ENCODE measurements at places on chromosomes 7 and 10.

DNA sequence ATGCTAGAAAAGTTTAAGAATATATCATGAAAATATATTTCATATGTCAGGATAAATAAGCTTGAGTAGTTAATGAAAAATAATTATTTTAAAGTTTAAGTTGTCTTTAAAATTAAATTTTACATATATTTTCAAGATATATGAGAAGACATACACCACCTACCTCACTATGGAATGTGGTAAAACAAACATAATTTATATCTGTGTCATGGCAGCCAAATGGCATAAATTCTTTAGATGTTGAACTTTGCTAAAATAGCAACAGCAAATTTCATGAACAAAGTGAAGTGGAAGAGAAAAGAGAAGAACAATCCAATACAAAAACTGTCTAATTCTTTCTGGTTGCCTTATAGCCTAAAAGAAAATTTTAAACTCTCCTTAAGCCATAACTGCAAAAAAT, 39.6 kb upstream of the SLC16A12 start:
- no peak for DNase-seq

DNA sequence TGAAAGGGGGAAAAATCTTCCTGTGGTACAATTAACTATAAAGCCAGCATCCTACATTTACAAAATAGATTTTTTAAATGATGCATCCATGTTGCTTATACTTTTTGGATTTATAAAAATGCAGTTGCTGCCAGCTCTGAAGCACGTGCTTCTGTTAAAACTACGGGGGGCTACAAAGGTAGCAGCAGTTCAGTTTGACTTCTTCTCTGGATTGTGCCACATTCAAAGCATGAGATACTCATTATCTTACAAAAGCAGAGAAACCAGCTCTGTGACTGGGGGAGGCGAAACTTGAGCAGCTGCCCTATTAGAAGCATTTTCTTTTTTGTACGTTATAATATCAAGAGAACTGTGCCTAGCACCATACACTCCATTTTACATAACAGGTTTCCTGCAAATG, 31.1 kb downstream of the NEUROD6 start:
- no peak for DNase-seq

DNA sequence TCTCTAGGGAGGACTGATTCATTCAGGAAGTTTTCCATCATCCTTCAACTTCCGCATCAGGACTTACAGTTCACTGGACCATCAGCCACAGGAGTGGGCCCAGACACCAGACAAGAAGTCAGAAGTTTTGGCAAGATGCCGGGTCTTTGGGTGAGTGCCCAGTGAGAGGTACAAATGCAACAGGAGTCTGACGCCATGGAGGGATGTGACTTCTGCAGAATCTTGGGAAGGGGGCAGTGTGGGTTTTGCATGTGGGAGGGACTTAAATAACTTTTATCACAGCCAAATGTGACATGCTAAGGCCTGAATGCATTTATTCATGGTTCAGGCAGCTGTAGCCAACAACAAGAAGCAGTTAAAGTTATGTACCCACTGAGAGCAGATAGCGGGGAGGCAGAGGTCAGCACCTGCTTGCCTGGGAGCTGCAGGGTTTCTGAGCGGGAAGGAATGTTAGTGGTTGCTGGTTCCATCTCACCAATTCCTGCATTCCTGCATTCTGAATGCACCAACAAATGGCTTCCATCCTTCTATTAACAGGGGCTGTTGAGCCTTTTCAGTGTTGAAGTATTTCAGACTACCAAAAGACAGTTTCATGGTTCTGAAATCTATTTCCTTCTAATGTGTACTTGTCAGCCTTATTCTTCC, 375.2 kb downstream of the PAXIP1 start:
- DNase-seq = no peak

DNA sequence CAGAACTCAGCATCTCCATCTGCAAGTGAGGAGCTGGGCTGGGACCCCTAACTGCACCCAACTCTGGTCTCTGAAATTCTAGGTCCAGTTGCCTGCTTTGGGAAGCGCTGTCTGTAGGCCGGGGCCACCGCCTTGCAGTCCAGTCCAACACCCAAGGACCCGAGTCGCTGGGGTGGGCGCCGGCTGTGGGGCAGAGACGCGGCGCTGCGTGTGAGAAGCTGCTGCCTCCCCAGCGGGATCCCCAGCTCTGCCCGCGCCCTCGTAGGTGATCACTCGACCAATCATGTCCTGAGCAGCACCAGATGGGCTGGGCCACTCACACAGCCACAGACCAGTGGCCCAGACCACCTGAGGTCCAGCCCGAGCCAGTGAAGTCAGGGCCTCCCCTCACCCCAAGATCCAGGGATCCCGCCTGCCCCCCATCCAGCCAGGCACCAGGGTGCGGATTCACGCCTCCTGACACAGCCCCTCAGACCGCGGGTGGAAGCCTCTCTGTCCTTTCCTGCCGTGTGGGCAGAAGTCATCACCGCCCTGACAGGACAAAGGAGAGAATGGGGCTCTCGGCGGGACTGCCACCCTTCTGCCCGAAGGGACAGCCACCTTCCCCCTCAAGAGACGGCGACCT, 67.4 kb upstream of the ADGRA1 start:
- no peak for DNase-seq

- DNase-seq = no peak
Observed at GRCh38 chr10:120827251-120827875, 23.8 kb upstream of the WDR11 start.

- no peak for DNase-seq
Observed at GRCh38 chr7:37295401-37295800, 153.3 kb downstream of the ELMO1 start.

- no peak for DNase-seq
Observed at GRCh38 chr7:95529701-95530100, 44.0 kb downstream of the ASB4 start.

DNA sequence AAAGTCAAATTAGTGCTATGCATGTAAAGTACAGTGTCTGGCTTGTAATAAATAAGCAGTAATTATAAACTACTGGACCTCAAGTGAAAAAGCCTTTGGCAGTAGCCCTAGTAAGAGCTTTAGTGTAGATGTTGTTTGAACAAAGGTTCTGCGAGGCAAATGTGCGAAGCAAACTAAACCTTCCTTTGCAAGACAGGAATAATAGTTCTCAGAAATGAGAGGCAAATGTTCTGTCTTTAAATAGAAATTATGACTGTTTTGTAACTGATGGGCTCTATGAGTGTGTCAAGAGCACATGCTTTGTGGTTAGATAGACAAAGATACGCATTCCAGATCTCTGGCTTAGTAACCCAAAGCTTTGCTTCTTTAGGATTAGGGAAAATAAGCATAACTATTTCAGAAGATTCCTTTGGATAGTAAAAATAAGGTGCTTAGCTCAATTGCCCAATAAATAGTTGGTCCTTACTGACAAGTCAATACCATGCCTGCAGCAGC, 169.2 kb upstream of the CDC14C start:
- DNase-seq = no peak

GRCh38 chr10:10418387-10418786, 599.3 kb upstream of the CELF2 start:
- DNase-seq = no peak

Data from NK-92 treated with Interleukin-12 subunit alpha and Interleukin-12 subunit beta, amount 100 ng/mL, for 24 hours (cell line).